ENCODE measurements at places on chromosomes 1 and 21. TPM values are rescaled to one million over a fixed set of nuclear protein-coding genes. Genes with fewer than 3 reads are reported as not detected.
A peak's percentile ranks its signal among the peaks of the same experiment; 100 is the strongest.

GRCh38 chr1:92504291-92505014, 17.7 kb upstream of the GFI1 start:
- no peak for DNase-seq

DNA sequence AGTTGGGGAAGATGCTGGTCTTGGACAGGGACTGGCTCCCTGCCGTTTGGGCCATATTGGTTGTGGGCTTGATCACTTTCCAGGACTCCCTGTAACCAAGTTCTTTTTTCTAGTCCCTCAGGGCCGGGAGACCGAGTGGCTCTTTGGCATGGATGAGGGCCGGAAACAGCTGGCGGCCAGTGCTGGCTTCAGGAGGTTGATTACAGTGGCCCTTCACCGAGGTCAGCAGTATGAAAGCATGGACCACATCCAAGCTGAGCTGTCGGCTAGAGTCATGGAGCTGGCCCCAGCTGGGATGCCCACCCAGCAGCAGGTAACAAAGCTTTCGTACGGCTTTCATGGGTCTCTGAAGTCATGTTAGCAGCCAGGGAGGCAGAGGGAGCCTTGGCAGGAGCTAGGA, 4.3 kb downstream of the METTL13 start:
- DNase-seq: no peak

Gene ATP1A4
- not detected for total RNA-seq

GRCh38 chr1:203567596-203567995, 59.0 kb upstream of the ATP2B4 start:
- DNase-seq: no peak

Gene PKNOX1
- 22.7 TPM for total RNA-seq

DNA sequence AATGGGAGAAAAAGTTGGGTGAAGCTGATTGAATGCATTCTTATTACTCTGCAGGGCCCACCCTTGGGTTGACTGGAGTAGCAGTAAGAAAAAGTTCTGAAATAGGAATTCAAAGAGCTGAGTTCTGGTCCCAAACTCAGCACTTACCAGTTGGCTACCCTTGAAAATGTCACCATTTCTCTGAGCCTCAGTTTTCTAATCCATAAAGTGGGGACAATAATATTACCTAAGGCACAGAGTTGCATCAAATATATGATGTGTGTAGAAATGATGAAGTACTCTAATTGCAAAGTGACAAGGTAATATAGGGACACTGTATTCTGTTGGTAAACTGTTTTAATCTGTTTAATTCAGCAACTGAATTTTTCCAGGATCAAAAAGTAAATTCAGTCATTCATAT, 1.2 kb downstream of the LRRC52 start:
- no peak for DNase-seq

DNA sequence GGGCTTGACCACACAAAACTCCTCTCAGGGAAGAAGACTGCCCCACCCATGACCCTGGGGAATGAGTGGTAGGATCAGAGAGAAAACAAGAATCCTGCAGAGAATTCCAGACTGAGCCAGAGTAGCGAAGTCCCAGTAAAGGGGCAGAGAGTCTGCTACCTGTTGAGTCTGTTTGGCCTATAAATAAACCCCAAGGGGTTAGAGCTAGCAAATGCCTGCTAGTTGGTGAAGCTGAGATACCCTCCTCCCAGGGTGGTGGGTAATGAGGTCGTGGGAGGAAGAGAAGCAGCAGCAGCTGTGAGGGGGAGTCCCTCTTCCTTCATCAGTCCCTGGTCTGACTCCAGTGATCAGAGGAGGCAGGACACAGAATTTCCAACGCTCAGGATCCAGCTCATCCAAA, 2.5 kb downstream of the TRAF3IP3 start:
- DNase-seq: no peak

DNA sequence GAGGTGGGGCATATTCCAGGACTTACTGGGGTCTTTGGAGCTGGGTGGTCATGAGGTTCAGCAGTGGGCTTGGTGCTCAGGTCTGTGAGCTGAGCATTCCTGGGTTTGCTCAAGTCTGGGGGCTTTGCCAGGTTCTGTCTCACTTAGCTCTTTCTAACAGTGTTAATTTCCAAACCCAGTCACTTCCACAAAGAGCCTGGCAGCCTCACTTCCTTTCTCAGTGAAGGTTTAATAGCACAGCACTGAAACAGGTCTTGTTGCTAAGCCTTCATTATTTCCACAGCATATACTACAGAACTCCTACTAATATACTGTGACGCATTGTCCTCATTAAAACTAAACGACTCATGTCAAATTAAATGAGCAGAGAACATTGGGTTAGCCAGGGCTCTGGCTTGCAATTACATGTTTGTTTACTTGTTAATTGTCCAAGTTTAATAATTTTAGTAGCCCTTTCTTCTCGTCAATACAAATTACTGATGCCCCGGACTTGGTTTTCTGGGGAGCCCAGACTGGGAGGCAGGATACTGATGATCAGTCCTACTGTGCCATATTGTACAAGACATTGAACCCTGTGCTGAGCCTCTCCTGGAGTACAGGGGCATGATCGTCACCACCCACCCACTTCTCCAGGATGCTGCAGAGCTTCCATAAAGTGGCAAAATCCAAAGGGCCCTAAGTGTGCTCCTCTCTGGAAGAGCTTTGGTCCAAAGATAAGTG, 170.7 kb downstream of the IER5 start:
- DNase-seq: no peak

Gene CHD5
- total RNA-seq: 2.4 TPM

Gene TMEM82
- total RNA-seq: not detected

Gene KRTAP13-1
- not detected for total RNA-seq

DNA sequence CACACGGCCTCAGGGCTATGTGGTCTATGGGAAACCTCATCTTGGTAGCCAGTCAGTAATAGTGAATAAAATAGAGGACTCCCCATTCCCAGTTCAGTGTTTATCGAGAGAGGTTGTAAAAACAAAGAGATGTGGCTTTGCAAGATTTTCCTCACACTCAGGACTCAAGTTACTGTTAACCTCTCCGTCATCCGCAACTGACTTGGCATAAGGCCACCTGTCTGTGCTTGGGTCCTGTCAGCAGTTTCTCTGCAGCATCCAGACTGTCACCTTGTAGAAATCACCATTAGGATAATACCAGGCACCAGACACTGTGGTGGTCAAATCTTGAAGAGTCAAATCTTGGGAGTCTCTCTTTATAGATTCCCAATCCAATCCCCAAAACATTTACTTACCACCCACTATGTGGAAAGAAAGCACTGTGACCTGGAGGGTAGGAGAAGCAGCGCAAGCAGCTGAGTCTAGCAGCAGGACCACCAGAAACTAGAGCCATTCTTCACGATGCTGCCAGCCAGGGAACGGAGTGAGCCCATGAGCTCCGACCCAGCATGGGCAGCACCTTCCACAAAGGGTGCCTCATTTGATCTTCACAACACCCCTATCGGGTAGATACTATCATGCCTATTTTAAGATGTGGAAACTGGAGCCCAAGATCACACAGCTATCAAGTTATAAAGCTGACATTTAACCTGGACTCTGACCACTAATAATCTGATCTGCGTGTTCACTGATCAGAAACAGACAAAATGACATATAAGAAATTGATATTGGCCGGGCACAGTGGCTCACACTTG, 5.6 kb upstream of the GPR25 start:
- no peak for DNase-seq

GRCh38 chr1:78003882-78004718, 639 bp upstream of the DNAJB4 start:
- DNase-seq: no peak

GRCh38 chr1:53552146-53552861, 93.1 kb downstream of the DMRTB1 start:
- DNase-seq: peak; percentile 30

DNA sequence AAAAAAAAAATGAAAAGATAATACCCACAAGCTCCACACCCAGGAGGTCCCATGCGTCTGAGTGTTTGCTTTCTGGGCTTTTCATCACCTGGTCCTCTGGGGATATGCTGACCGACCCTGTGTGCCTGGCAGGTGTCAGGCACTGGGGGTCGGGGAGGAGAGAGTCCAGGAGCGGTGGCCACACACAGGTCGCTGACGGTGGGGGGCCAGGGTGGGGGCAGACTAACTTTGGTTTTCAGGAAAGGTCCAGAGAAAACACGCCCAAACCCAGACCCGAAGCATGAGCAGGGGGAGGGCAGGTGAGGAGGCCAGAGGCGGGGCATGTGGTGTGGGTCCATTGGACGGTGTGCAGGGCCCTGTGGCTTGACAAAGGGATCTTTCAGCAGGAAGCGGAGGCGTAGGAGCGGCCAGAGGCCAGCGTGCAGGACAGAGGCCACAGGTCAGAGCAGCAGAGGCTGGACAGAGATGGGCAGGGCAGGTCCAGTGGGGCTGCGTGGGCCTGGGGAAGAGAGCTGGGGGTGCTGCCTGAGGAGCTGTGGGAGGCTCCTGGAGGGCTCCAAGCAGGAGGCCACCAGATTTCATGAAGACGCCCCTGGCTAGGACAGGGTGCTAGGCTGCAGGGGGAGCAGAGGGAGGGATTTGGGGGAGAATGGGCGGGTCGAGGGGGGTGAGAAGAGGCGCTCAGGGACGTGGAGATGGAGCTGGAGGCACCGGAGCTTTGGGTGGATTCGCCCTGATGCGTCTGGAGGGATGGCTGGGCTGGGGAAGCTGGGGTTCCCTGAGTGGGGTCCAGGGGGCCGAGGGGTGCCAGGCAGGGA, 15.8 kb downstream of the RNF223 start:
- DNase-seq: no peak

DNA sequence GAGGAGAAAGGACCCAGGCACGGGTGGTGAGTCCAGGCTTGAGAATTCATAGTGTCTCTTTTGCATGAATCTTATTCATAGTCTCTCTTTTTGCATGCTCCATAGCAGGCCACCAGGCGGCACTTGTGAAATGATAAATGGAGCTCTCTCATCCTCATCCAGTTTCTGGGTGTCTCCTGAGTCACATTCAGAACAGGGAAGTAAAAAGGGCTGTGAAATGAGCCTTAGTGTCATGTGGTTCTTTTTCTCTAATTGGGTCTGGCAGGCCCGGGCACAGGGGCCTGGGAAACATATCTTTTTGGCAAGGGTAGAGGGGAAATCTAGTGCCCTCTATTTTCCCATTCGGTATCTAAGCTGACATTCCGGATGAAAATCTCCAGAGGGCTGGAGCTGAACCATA, 19.1 kb upstream of the NCF2 start:
- peak; percentile 86 for DNase-seq

GRCh38 chr1:225654688-225655508, 2.0 kb upstream of the ENAH start:
- no peak for DNase-seq

GRCh38 chr21:14073615-14074014, 137.1 kb downstream of the LIPI start:
- DNase-seq: no peak

DNA sequence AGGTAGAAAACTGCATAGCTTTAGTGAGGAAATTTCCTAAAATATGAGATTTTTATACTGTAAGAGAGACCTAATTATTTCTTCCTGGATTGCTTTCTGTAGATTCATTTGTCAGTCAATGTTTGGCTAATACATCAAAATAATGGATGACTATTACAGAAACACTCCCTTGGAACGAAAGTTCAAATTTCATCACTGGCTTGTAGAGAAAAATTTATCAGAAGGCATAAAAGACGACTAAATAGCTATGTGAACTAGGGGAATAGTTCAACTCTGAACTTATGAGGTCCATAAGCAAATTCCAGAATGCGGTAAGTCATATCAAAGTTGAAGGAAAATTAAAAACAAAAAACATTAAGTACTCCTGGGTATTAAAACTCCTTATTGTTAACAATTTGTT, 36.0 kb downstream of the WNT2B start:
- no peak for DNase-seq

- no peak for DNase-seq
Measured at GRCh38 chr1:17141441-17142197, 22.4 kb upstream of the PADI2 start.

All from posterior vena cava (tissue), 2 donors.